B cell (primary cell): ENCODE measurements at places on chromosomes 7 and 10. TPM values are rescaled to one million over a fixed set of nuclear protein-coding genes. Genes with fewer than 3 reads are reported as not detected.

Gene TRIL
- not detected in 2 replicates for total RNA-seq

Gene SGMS1
- total RNA-seq, result 37.2 and 43.5 TPM in 2 replicates

- H3K27me3 ChIP-seq, result no peaks in the 10 kb centered on the region
- no peaks in the 10 kb centered on the region for H3K36me3 ChIP-seq
- H3K4me3 ChIP-seq, result no peak overlapping the region
- peaks cover 20% of the 10 kb centered on the region for H3K4me1 ChIP-seq
- H3K27ac ChIP-seq, result no peak overlapping the region
- no peak for DNase-seq
Observed at GRCh38 chr7:45118889-45119331, 7.4 kb upstream of the TBRG4 start.

Gene TET1
- total RNA-seq, result 1.1 and 1.4 TPM in 2 replicates

DNA sequence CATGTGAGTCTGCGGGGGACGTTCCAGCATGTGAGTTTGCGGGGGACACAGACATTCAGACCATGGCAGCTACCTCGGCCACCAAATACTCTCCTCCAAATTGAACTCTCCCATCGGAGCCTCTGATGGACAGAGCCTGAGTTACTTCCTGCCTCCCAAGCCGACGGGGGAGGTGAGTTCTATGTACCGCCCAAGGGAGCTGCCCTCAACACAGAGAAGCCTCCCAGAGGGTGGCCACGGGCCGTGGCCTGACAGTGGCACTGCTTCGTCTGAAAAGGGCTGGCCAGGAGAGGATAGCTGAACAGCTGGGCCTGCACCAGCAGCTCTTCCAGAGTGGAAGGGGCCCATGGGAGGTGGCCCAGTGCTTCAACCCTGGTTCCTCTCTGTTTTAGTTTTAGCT lies 274.5 kb upstream of the PPP2R2D start:
- no peak for DNase-seq
- no peak overlapping the region for H3K4me3 ChIP-seq
- H3K36me3 ChIP-seq, result no peaks in the 10 kb centered on the region
- no peaks in the 10 kb centered on the region for H3K4me1 ChIP-seq

Gene ABCB1
- 21.7 and 27.7 TPM in 2 replicates for total RNA-seq

DNA sequence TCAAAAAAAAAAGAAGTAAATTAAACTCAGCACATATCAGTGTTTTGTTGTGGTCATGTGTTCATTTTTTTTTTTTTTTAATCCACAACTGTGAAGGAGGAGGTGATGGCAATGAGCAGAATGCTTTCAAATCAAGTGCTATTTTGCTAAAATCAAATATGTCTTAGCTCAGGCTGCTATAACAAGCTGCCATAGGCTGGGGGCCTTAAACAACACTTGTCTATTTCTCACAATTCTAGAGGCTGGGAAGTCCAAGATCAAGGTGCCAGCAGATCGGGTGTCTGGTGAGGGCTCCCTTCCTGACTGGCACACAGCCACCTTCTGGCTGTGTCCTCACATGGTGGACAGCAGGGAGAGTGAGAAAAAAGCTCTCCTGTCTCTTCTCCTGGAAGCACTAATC lies 203.9 kb downstream of the FAM107B start:
- H3K4me1 ChIP-seq, result peaks cover 63% of the 10 kb centered on the region
- H3K4me3 ChIP-seq, result no peak overlapping the region
- no peak for DNase-seq
- peak overlapping the region; percentile 87 for H3K27ac ChIP-seq
- no peaks in the 10 kb centered on the region for H3K27me3 ChIP-seq

GRCh38 chr7:29429401-29429800 lies 134.2 kb upstream of the PRR15 start:
- no peak overlapping the region for H3K27ac ChIP-seq
- no peaks in the 10 kb centered on the region for H3K27me3 ChIP-seq
- DNase-seq, result no peak
- H3K4me1 ChIP-seq, result no peaks in the 10 kb centered on the region
- H3K4me3 ChIP-seq, result no peak overlapping the region
- H3K36me3 ChIP-seq, result no peaks in the 10 kb centered on the region

- H3K4me3 ChIP-seq, result no peak overlapping the region
- H3K27ac ChIP-seq, result no peak overlapping the region
- H3K36me3 ChIP-seq, result no peaks in the 10 kb centered on the region
- DNase-seq, result no peak
Observed at GRCh38 chr10:71392292-71392691, 4.4 kb upstream of the CDH23 start.

DNA sequence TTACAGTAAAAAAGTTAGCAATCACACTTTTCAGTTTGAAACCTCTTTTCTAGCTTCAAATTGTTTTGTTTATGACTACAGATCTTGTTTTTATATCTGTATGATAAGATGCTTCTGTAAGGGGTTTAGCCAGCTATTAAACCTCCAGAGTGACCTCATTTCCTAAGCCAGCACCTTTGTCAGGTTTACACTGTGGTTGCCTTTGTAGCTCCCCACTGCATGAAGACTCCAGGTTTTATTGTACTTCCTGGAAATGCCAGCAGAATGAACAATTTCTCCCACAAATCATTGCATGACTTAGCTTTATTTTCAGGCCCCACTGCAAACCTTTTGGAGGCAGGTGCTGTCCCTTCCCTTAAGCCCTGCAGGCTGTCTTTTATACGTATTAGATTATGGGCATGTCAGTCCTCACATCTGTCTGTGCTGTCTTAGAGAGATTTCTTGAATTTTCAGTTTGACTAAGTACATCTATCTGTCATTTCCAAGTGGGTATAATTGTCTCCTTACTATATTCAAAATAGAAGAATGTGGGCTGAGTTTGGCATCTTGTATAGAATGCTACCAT lies 8.2 kb upstream of the AGR3 start:
- no peaks in the 10 kb centered on the region for H3K4me1 ChIP-seq
- no peaks in the 10 kb centered on the region for H3K27me3 ChIP-seq
- H3K27ac ChIP-seq, result no peak overlapping the region
- no peak for DNase-seq

Gene LZTS2
- total RNA-seq, result 33.7 and 36.9 TPM in 2 replicates

GRCh38 chr7:16063221-16063620 lies 358.1 kb downstream of the CRPPA start:
- no peak overlapping the region for H3K4me3 ChIP-seq
- no peaks in the 10 kb centered on the region for H3K36me3 ChIP-seq
- no peak overlapping the region for H3K27ac ChIP-seq
- no peaks in the 10 kb centered on the region for H3K27me3 ChIP-seq

DNA sequence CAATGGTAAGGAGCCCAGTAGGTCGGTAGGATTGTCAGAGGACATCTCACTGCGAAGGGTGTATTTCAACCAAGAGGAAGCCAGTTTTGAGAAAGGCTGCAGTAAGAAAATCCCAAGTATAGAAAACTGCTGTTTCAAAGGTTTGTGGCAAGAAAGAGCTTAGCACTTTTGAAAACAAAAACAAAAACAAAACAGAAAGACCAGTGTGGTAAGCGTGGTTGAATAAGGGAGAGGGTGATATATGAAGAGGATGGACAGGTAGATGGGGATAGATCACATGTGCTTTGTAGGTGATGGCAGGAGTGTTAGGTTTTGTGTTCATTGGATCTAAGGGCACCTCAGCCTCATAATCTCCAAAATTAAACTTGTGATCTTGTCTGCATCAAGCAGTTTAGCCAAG lies 141.6 kb upstream of the WNT16 start:
- no peak for DNase-seq
- H3K27me3 ChIP-seq, result no peaks in the 10 kb centered on the region
- H3K4me1 ChIP-seq, result peaks cover 43% of the 10 kb centered on the region
- no peak overlapping the region for H3K27ac ChIP-seq

Gene PNLIPRP2
- total RNA-seq, result not detected in 2 replicates
